ENCODE measurements at places on chromosomes 7 and 10.

DNA sequence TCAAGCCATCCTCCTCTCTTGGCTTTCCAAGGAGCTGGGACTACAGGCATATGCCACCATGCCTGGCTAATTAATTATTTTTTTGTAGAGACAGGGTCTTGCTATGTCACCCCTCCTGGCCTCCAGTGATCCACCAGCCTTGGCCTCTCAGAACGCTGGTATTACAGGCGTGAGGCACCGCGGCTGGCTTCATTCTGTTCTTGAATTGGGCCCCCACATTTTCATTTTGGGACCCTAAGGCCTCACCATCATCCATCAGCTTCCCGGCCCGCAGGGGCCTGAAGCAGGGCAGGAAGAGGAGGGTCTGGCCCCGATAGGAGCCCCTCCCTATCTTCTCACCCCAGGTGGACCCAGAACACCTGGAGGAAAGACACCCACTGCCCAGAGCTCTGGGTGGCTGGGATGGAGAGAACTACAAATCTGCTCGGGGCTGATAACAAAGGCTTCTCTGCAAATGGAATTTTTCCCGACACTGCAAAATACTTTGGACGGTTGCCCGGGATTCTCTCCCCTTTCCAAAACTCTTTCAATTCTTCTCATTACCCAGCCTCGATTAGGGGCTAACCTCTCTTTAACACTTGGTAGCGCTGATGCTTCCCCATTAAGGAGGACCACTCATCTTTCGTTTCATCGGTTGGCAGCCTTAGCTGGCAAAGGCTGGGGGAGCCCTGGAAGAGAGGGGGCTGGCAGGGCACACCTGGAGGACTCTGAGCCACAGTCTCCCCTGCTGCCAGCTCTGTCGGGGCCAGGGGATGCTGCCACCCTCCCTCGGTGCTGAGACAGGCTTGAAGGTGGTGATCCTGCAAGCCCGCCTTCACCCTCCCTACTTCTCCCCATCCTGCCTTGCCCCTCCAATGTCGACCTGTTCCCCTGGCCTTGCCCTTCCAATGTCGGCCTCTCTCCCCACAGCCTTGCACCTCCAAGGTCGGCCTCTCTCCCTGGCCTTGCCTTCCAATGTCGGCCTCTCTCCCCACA, 81.0 kb upstream of the GNA12 start:
- DNase-seq, result no peak

DNA sequence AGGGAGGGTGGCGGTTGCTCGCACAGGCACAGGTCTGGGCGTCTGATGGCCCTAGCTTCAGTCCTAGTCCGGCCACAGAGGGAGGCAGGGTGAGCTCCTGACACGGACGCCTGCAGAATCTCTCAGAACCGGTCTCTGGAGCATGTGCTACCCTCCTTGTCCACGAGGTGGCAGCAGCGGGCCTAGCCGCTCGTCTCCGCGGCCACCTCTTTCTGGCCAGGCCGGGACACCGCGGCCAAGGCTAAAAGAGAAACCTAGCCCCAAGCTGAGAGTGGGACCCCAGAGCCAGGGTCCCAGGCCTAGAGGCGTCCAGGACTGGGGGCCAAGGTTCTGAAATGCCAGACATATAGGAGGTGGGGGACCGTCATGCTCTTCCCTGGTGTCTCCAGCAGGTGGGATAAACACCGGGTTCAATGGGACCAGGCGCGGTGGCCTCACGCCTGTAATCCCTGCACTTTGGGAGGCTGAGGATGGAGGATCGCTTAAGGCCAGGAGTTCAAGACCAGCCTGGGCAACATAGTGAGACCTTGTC, 3.2 kb upstream of the LAT2 start:
- peak; percentile 68 for DNase-seq

DNA sequence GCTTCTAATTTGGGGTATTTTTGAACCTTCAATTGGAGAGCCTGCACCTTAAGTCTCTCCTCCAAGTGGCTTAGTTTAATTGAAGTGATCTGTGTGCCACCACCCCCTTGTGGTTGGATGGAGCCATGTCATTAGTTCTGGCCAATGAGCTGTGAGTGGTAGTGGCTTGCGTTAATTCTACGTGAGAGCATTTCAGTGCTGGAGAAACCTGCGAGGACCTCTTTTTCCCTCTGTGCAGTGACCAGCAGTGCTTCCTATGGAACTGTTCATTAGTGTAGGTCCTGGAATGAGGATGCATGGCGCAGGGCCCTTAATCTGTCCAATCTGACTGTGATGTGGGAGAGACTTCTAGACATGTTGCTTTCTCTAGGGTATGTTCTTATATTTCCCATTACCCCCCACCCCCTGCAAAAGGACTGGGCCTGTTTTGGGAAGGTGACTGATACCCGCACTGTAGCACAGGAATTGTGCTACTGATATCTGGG, 3.8 kb downstream of the HILPDA start:
- DNase-seq, result peak; percentile 44

GRCh38 chr10:48768926-48769325, 84.3 kb downstream of the WDFY4 start:
- DNase-seq, result no peak

GRCh38 chr10:125329056-125329455, 168.7 kb upstream of the CTBP2 start:
- DNase-seq, result no peak

DNA sequence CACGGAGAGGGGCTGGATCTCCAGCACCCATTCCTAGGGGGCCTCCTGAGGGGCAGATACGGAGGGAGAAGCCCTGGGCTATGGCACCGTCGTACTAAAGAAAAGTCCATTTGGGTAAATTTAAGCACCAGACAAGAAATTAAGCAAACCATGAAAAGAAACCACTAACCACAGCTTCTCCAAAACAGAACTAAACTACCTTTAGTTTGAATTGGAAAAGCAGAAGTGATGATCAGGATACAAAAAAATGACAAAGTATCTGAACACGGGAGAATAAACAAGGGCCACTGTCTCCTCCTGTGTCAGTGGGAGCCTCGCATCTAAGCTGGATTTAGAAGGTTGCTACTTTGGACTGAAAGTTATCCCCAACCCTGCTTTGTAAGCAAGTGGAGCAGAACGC, 69.1 kb downstream of the DIP2C start:
- no peak for DNase-seq

DNA sequence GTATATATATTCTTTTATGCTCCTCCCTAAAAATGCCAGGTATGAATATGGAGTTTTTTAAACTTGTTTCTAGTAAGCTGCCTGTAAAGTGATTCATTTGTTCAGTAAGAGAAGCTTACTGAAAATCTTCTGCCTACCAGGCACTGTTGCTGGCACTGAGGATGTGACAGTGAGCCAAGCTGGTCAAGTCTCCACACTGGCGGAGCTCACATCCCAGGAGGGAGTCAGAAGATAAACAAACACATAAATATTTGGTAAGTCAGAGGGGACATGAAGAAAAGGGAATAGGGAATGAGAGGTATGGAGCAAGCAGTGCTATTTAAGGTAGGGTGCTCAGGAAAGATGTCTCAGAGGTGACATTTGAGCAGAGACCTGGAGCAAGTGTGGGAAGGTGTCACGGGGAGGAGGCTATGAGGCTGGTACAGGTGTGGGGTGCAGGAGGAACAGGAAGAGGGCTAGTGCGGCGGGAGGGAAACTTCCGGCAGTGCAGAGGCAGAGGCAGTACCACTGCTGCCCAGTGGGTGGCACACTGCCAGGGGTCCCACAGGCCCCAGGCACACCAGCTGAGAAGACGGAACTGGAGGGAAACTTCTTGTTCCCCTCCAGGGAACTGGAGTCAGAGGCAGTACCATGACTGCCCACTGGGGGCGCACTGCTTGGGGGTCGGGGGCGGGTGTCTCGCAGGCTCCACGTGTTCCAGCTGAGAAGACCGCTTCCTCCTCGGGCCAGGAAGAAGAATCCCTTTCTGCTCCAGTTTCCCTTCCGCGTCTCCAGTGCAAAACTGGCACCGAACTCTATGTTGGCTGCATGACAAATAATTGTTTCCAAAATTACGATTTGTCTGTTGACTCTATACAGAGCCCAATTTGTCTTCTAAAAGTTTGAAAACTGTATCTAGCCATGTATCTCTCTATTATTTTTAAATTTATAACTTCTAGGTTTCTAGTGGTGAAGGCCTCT, 161.0 kb downstream of the TEX36 start:
- no peak for DNase-seq
